Right cardiac atrium (tissue), 5 donors: ENCODE measurements at places on chromosomes 11 and 22. TPM values are rescaled to one million over a fixed set of nuclear protein-coding genes. Genes with fewer than 3 reads are reported as not detected.

The MTNR1B gene
- total RNA-seq, result not detected

The FGF19 gene
- total RNA-seq, result not detected

The ALDH3B2 gene
- not detected for total RNA-seq

GRCh38 chr11:1827095-1827813 is 7.5 kb upstream of the SYT8 start:
- DNase-seq, result peak; percentile 70

DNA sequence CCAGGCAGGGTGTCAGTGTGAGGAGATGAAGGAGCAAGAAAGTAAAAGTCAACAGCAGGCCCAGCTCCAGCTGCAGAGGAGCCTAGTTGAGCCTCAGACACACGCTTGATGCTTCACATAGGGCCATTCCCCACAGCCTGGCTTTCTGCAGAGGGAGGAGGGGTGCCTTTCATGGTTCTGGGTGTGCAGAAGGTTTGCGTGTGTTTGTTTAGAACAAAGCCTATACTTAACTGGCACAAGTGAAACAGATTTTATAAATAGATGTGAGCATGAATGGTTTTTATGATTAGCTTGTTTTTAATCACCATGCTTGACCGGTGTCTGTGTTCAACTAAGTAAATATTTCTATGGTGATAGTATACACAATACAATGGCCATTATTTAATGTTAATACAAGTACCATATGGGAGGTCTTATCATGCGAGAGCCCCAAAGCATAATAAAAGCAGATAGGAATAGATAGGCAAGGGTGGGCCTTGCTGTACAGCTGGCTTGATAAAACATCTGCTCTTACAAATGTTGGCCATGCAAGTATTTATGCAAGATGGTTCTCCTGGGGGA is 290.2 kb downstream of the ETS1 start:
- no peak for DNase-seq

GRCh38 chr11:106389101-106389500 is 311.6 kb downstream of the AASDHPPT start:
- DNase-seq, result no peak
